ENCODE measurements at places on chromosomes 5 and 9.

DNA sequence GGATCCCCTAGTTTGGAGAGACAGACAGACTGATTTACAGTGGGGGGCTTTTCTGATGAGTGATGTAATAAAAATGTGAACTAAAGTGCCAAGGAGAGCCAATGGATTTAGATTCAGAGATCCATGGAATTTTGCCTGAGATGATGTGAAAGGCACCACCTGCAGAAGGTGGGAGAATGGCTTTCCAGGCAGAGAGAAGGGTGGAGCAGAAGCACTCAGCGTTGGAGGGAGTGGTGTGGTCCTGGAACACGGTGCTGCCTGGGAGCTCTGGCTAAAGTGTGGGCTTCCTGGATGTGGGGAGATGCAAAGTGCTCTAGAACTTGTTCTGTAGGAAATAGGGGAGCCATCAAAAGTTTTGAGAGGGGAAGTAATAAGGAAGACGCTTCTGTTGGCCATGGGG lies 57.0 kb downstream of the IQGAP2 start:
- DNase-seq: no peak

DNA sequence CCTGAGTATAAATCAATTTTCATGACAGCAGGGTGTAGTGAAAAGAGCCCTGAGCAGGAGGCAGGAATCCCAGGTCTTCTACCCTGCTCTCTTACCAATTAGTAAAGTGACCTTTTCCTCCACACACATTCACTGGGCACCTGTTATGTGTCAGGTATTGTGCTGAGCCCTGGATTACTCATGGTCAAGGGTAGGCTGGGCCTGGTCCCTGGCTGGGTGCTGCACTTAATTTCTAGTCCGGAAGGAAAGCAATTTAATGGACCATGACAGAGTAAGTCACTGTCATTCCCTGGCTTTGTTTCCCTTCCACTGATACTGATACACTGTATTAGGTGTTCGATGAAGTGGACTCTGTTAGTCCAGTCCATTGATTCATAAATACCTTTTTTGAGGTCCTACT lies 29.1 kb upstream of the BRINP1 start:
- DNase-seq: no peak

DNA sequence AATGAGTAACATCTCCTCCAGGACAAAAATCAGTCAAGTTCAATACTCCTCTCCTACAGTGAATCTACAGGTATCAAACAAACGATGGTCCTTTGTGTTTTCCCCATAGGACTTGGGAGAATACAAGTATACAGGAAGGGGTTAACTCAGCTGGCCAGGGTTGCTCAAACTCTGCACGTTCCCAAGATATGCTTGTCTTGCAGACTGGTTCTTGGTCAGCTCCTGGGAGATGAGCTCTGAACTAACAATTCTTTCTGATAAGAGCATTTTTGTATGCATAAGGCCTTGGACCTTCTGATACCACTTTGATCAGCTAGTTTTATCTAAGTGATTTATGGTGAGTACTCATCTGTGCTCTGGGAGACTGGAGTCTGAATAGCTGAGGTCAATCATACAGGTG lies 42.1 kb downstream of the LOX start:
- no peak for DNase-seq

GRCh38 chr9:70061776-70062175 lies 18.1 kb downstream of the MAMDC2 start:
- DNase-seq: no peak

DNA sequence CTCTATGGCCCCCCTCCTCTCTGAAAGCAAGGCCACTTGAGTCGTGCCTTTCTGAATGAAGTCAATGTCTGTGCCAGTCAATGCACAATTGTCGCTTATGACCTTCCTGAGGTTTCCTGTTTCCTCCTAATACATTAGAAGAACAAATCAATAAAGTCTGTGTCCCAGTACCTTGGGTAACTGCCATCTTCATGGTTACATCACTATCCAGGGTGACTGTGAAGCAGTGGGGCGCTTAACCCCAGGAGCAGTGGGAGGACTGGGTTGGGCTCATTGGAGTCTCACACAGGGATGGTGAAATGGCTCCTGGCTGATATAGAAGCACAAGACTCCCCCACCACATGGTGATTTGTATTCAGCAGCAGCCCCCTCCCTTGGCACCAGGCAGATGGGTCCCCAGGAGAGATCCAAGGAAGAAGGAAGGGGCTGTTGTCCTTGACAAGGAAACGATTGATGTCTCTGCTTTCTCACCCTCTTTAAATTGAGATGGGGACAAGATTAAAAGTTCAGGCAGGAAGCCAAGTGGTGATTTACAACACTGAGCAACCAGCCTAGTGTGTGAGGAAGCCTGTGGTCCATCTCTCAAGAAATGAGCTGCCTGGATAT lies 261.9 kb upstream of the ZNF462 start:
- DNase-seq: no peak

Measured in lung microvascular endothelial cell (primary cell).